ENCODE measurements at places on chromosomes 1 and 21. TPM values are rescaled to one million over a fixed set of nuclear protein-coding genes. Genes with fewer than 3 reads are reported as not detected.

DNA sequence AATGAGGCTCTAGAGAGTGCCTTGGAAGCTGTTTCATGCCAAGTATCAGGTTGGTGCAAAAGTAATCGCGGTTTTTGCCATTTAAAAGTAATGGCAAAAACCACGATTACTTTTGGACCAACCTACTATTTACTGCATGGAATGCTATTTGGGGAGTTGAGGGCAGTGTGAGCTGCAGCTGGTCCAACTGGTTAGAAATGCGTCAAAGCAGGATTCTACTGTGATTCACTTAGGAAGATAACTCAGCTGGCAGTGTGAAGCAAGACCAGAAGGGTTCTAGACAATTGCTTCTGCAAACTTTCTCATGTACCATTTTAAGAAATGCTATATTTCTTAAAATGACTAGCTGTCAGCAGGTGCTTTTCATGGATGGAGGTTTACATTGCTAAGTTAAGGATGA, 21.2 kb upstream of the PLA2G2C start:
- DNase-seq = no peak

GRCh38 chr1:92291372-92291999, 7.3 kb downstream of the GLMN start:
- no peak for DNase-seq

- peak; percentile 56 for DNase-seq
These were observed 30.3 kb upstream of the CLIC4 start for GRCh38 chr1:24714859-24715520.

DNA sequence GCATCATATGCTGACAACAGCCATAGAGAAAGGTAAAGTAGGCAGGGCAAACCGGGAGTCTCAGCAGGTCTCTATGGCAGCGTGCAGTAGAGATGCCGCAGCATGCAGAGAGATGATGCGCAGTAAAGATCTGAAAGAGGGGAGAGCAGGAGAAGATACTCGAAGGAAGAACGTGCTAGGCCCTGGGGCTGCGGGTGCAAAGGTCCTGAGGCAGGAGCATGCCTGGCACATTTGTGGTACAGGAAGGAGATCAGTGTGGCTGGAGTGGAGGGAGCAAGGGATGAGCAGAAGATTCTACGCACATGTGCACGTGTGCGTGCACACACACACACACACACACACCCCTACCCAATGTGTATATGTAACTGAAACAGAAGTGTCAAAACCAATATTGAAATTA, 45.0 kb downstream of the ARHGEF10L start:
- no peak for DNase-seq

- no peak for DNase-seq
These were observed 53.2 kb downstream of the TRIM33 start for GRCh38 chr1:114457675-114458236.

DNA sequence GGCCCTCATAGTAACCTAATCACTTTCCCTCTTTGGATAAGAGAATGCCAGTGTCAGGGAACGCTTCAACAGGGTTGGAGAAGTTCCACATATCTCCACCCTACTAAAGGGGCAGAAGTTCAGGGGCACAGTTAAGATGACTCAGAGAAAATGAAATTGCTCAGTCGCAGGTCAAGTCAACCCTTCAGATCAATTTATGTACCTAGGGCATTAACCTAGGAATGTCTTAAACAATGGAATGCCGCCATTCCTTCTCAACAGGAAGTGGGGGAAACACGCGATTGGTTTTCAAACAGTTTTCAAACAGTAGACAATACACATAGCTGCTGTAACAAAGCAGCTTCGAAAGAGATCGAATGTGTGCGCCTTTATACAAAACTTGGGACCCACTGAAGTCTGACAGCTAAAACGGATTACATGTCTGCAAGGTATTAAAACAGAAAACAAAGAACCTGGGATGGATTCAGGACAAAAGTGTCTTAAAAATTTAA, 897 bp downstream of the SLC25A24 start:
- peak; percentile 22 for DNase-seq

- DNase-seq = no peak
These were observed 138.4 kb downstream of the GLIS1 start for GRCh38 chr1:53600561-53600960.

DNA sequence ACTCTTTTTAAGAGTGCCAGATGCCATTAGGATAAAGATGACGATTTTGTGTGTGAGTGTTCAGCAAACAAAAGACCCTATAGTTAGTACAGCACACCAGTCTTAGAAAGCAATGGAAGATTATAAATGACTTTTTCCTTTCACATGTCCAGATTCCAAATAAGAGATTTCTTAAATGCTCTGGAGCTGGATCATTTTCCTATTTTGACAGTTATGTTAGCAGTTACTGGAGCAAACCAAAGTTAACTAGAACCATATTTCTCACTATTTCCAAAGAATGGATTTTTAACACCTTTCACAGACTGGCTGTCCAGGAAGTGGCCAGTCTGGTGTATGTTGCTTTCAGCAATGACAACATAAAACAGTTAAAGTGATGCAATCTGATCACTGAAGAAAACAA, 905.8 kb upstream of the ADGRL2 start:
- DNase-seq = no peak

DNA sequence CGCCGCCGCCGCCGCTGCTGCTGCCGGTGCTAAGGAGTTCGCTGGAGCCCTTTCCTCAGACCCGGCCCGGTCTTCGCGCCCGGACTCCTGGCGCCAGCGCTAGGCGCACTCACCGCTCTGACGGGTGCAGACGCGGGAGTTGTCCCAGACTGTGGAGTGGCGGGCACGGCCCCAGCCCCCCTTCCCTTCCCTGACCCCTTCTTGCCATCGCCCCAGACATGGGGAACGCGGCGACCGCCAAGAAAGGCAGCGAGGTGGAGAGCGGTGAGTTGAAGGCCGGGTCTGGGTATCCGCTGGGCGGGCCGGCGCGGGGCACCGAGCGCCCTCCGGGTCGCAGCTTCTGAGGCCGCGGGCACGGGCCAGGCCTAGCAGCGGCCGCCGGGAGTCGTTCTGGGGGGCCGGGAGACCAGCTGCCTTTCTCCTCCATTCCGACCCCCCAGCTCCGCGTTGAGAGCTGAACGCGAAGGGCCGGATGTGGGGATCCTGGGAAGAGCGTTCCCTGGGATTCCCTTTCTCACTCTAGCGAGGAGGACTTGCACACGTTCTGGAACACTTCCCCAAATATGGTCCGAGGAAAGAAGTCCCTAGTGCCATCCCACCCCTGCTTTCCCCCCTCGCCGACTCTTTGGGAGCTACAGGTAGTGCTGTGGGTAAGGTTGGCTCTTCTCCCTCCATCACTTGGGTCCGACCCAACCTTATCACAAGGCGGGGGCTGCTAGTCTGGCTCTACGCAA, 65.8 kb upstream of the PRKACB start:
- DNase-seq = peak; percentile 57

GRCh38 chr1:226838456-226838855, 32.0 kb upstream of the PSEN2 start:
- no peak for DNase-seq

GRCh38 chr21:42369821-42370220, 3.5 kb upstream of the TFF1 start:
- no peak for DNase-seq

Gene C8B
- 0.25 TPM for total RNA-seq

Gene PLD5
- 0.81 TPM for total RNA-seq

Gene PKLR
- total RNA-seq = 0.25 TPM

Gene LYPD8
- total RNA-seq = 0.79 TPM

Gene OLIG2
- total RNA-seq = not detected
